ENCODE measurements at places on chromosomes 13 and 19.
A peak's percentile ranks its signal among the peaks of the same experiment; 100 is the strongest.

DNA sequence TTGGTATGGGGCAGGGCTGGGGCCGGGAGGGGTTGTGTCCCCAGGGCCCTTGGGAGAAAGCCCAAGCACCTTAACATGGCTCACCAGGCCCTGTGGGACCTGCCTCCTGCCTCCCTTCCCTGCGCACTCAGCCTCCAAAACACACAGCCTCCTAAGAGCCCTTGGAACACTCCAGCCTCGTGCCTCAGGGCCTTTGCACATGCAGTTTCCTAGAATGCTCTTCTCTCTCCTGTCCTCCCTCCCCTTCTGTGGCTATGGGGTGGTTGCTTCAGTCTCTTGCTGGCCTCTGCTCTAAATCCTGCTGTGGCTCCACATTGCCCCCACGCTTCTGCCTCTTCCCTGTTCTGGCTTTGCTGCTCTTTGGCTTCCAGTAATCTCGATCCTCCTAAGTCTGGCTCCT, 23.7 kb downstream of the HIF3A start:
- DNase-seq = no peak

- no peak for DNase-seq
Observed at GRCh38 chr19:46191972-46192371, 37.6 kb upstream of the IGFL1 start.

DNA sequence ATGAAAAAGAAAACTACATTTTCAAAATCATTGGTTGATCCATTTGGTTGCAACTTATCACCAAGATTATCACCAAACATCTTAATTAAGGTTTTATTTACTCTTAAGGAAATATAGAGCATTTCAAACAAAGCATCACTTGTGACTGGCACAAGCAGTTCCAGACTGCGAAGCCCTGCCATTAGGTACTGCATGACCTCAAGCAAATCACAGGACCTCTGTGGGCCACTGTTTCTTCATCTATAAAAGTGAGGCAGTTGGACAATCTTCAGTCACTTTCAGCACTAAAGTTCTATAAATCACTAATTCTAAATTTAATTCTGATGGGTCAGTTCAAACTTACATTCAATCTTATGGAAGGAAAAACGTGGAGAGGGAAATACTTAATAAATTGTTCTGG, 2.0 kb downstream of the ELF1 start:
- peak; percentile 29 for DNase-seq

GRCh38 chr13:73201626-73202025, 142.8 kb downstream of the KLF5 start:
- no peak for DNase-seq

GRCh38 chr13:30194906-30195305, 112.4 kb downstream of the KATNAL1 start:
- no peak for DNase-seq

DNA sequence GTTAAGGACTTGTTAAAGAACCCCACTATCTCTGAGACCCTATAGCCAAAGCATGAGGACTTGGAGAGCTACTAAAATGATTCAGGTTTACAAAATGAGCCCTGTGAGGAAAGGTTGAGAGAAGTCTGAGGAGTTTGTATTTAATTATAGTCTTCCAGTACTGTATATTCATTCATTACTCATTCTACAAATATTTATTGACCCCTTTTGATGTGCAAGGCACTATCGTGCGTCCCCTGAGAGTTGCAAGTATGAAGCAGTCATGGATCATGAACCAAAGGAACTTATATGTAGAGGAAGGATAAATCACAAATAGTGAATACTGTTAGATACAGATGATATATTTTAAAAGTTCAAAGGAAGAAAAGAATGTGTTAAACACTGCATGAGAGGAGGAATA, 84.4 kb downstream of the DNAJC15 start:
- DNase-seq = no peak

DNA sequence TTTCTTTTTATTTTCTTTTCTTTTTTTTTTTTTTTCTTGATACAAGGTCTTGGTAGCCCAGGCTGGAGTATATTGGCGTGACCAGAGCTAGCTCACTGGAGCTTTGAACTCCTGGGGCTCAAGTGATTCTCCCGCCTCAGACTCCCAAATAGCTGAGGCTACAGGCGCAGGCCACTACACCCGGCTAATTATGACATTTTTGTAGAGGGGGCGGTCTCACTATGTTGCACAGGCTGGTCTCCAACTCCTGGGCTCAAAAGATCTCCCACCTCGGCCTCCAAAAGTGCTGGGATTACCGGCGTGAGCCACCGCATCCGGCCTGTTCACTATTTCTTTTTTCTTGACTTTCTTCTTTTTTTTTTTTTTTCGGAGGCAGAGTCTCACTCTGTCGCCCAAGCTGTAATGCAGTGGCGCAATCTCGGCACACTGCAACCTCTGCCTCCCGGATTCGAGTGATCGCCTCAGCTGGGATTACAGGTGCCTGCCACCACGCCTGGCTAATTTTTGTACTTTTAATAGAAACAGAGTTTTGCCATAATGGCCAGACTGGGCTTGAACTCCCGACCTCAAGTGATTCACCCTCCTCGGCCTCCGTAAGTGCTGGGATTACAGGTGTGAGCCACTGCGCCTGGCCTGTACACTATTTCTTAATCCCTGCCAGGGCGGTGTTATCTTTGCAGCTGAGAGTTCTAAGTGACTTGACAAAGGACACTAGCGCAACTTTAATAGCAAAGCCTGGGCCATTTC, 37.1 kb upstream of the LSM14A start:
- no peak for DNase-seq

GRCh38 chr13:99250982-99251825, 7.0 kb downstream of the GPR18 start:
- peak; percentile 44 for DNase-seq

- no peak for DNase-seq
Observed at GRCh38 chr19:50451223-50451534, 18.5 kb downstream of the MYBPC2 start.

- no peak for DNase-seq
Observed at GRCh38 chr19:1762243-1763117, 9.2 kb downstream of the ONECUT3 start.

DNA sequence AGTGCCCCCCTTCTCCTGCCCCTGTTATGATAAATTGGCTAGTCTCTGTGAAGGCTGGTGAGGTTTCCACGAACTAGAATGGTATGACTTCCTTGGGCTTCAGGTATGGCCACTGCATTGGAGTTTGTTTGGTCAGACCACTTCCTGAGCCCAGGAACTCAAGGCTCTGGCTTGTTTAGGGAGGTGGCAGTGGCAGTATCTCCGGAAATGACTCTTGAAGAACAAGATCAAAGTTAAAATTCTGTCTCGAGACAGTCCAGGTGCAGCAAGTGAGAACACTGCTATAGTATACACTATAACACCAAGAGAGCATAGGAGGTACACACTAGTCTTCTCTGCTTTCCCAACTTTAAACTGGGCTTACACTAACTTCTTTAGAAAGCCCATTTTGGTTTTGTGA, 309.1 kb downstream of the KLF12 start:
- no peak for DNase-seq

GRCh38 chr13:74036373-74036772, 97.8 kb downstream of the KLF12 start:
- DNase-seq = no peak

- DNase-seq = no peak
Observed at GRCh38 chr13:47903836-47904235, 97.2 kb downstream of the SUCLA2 start.

- no peak for DNase-seq
Observed at GRCh38 chr13:95783747-95784146, 106.8 kb downstream of the DNAJC3 start.

- no peak for DNase-seq
Observed at GRCh38 chr13:75050419-75051046, 431.4 kb downstream of the TBC1D4 start.

DNA sequence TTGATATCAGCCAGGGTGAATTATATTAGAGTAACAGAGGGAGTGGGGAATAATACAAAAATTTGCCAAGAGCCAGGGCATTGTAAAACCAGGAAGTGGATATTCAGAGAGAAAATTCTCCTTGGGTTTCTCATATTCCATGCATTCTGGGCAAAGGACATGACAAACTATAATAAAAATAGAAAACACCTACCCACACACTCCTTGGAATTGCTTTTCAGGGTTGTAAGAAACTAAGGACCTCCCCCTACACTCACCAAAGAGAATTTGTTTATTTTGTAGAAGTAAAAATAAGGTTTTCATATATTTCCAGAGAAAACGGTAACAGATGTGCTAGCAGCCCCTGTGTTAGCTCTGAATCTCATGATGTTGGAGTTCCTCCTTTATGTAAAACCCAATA, 649.6 kb downstream of the SLITRK1 start:
- DNase-seq = no peak

- DNase-seq = no peak
Observed at GRCh38 chr13:61316647-61317046, 99.0 kb downstream of the PCDH20 start.

GRCh38 chr13:73684286-73684685, 449.9 kb downstream of the KLF12 start:
- DNase-seq = no peak

DNA sequence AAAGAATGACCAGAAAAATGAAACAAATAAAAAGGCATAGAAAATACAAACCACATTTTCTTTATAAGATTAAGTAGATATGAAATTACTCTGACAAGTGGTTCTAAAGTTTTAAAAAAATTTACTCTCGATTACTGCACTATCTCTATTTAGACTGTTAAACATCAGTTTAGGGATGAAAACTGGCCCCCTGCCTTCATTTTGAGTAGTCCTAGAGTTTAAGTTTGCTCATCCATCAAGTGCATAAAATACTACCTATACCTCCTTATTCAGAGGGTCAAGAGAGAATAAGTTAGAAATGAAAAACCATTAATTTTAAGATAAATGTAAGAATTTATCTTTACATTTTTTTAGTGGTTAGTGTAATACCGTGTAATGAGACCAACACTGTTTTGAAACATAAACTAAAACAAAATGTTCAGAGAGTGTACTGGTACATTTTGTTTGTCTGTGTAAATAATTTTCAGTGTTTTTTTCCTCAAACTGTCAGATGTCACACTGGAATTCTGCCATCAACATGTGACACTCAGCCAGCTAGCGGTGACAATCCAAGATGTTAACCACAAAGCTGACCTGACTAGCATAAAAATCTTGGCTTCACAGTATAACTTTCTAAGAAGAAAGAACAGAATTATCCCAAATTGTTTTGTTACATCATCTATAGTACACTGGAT, 184.8 kb upstream of the PCDH20 start:
- DNase-seq = no peak

DNA sequence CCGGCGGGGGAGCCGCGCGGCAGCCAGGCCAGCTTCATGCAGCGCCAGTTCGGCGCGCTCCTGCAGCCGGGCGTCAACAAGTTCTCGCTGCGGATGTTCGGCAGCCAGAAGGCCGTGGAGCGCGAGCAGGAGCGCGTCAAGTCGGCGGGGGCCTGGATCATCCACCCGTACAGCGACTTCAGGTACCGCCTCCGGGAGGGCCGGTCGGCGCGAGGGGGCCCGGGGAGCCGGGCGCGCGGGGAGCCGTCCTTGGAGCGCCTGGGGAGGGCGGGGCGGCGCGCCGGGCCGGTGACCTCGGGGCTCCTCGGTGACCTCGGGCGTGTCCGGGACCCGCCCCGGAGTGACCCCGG, 690 bp downstream of the HCN2 start:
- no peak for DNase-seq

DNA sequence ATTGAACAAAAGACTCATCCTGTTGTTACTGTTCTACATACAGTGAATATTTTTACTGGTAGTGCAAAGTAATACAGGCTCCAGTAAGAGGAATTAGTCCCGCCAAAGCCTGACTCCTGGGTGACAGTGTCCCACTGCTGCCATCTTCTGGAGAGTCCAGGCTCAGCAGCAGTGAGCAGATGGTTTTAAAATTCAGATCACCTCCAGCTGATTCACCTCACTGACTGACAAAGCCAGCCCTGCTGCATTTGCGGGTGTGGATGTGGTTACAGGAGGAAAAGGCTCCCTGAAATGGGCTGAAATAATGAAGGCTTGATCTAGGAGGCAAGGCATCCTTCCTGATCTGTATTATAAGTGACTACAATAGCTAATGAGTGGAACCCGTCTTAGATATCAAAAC, 18.3 kb downstream of the PABPC3 start:
- DNase-seq = no peak

GRCh38 chr13:32051156-32051555, 19.6 kb downstream of the FRY start:
- DNase-seq = no peak

DNA sequence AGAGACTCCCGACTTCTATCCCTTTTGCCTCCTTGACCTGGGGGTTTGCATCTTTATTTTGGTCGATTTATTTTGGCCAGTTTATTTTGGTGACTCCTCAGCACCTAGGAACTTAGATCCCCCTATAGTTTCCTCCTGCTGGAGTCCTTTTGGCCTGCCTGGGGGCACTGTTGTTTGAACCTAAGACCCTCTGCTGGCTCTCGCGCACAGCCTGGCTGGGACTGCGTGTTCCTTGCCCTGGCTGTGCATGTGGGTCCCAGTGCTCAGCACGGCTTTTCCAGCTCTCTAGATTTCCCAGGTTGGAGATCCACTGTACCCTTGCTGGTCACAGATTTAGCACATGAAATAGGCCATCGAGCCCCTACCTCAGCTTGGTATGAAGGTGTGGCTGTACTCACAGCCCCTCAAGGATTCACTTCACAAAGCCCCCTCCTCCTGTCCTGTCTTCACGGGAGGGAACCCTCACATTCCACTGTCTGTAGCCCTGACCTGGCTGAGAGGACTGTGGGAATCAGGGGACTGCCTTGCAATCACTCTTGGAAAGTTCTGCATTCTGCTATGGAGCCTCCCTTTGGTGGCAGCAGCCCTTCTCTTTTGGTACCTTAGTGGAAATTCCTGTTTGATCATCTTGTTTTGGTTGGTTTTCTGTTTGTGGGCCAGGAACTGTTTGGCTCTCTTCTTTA, 8.3 kb downstream of the UBAC2 start:
- no peak for DNase-seq

GRCh38 chr19:51121257-51121656, 3.4 kb upstream of the SIGLEC9 start:
- no peak for DNase-seq

DNA sequence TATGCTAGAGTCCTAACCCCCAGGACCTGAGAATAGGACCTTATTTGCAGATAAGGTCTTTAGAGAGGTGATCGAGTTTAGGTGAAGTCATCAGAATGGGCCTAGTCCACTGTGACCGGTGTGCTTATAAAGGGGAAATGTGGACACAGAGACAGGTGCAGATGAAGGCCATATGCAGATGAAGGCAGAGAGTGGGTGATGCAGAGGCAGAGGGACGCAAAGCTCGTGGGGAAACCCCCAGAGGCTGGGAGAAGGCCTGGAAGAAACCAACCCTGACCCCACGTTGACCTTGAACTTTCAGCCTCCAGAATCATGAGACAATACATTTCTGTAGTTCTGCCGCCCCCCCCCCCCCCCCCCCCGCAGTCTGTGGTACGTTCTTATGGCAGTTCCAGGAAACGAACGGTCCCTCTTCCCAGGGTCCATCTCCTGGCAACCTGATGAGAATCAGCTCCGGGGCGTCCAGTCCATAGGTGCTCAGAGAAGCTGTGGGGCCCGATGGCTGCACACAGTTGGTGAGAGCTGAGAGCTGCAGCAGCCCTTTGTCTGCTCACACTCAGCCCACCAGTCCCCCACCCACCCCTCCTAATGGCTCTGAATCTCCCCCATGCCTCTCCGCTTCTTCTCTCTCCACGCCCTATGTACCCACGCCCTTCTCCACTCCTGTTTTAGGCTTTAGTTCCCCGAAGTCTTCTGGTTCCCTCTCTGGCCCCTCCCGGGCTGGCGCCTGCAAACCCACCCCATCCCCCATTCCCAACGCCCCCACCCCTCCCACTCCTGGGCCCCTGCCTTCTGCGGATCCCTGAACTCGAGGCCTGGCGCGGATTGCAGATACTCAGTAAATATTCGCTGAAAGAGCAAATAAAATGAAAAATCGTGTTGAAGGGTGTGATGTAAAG, 218.3 kb upstream of the MAB21L1 start:
- DNase-seq = no peak

- no peak for DNase-seq
Observed at GRCh38 chr13:98504029-98504351, 72.9 kb downstream of the STK24 start.

Measured in T-helper 1 cell (primary cell).